ENCODE measurements at places on chromosomes 7 and 10.
A peak's percentile ranks its signal among the peaks of the same experiment; 100 is the strongest.

DNA sequence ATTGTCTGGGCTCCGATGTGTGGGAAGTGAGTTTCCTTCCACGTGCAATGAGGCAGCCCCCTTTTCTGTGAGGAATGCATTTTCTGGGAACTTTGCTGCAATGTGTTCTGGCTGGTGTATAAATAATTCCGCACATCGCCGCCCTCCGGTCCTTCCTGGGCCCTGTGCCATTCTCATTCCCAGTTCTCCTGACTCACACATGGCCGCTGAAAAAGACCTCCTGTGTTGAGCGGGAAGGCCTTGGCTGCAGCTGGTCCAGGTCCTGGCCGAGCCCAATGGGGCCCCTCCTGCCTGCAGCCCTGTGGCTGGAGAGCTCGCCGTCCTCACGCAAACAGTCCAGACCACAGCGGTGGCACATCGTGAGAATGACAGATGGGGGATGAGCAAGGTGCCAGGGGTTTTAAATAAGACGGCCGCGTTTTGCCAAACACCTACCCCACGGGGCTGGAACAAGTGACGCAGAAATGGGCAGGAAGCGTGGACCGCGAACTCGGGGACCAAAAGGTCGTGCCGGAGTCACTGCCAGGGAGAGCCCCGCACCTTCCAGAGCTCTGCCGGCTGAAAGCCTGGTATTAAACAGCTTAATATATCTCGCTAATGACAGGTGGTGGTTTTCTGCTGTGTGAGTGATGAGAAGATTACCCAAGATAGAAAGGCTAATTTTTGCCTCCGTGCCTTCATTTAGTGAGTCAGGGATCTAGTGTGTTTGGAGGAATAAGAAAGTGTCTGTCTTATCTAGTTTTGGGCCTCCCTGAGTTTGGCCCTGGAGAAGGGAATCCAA, 37.0 kb downstream of the FAM20C start:
- DNase-seq, result peak; percentile 87

DNA sequence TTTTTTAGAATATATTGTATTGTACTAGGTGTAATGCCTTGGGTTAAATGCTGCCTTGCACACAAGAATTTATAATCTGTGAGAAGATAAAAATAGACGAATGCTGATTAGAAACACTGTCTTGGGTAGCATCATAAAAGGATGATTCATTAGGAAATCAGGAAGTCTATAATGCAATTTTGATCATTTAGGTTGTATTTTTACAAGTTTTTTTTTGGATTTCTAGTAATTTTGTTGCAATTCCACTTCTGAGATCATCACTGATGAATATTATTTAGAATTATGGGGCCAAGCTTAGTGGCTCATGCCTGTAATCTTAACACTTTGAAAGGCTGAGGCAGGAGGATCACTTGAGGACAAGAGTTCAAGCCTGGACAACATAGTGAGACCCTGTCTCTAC, 29.6 kb downstream of the WBP1L start:
- no peak for DNase-seq

- no peak for DNase-seq
These were observed 24.0 kb downstream of the ZPBP start for GRCh38 chr7:50068850-50069551.

DNA sequence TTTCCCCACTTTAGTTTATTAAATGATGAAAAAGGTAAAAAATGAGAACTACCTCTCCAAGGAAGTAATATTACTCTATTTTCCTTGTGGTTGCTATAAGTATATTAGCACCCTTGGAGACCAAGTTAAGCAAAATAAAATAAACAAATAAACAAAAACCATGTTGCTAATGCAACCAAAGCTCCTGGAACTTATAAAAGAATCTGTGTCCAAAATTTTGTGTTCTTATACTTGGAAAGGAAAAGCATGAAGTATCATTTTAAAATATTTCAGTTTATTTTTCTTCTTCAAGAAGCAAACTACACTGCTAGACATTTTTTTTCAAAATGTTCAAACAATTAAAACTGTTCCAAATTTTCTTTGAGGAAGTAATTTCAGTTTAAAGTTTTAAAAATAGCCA, 441.9 kb upstream of the LRRTM3 start:
- no peak for DNase-seq

- DNase-seq, result no peak
These were observed 135.2 kb upstream of the MGMT start for GRCh38 chr10:129331839-129332220.

DNA sequence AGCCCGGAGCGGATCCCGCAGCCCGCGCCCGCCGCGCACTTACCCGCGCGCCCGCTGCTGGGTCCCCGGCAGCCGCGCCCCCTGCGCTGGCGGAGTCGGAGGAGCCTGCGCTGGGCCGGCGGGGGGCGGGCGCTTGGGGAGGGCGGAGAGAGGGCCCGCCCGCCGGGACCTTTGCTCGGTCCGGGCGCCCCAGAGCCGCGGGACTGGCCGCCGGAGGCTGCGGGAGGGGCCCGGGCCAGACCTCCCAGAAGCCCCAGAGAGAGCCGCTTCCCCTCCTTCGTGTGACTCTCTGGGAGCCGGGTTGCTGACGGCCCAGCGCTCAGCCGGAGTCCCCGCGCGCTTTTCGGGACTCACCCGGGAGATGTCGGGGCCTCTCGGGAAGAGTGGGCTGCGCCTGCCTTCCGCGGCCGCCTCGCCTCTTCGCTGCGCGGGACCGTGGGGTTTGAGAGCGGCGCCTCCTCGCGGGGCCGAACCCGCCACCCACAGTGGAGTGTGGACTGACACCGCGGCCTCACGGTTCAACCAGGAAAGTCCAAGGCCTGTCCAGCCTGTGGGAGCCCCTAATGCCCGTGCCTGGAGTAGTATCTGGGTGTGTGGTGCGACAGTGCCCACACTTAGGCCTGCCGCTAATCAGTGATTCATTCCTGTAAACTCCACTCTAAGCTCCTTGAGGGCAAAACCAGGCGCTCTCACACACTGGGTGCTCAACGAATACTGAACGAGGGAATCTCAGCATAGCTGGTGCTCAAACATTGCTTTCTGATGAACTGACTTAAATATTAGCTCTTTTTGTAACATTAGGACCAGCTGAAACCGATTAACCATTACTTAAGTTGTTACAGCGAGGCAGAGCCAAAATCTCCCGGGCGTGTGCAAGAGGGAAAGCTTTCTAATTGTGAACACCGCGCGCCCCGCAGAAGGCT, at the start of gene GSDME:
Gene GSDME, minus strand, starts transcription at position 112 of the 923 bp plus-strand sequence. CDS start 7,690 bp downstream, outside the sequence.
- peak; percentile 73 for DNase-seq

DNA sequence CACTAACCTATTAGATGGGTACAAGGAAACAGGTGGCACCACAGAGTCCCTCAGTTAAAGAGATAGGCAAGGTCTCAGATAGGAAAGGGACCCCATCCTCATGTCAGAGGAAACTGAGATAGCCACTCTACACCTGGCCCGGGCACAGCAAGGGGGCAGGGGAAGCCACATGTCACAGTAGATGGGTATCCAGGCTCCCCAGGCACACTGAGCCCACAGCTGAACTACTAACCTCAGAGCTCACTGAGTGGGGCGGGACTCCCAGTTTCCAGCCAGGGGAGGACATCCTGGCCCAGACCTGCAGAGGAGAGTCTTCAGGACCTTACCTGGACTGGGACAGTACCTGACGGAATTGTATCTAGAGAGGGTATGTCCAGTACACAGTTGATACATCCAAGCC, 3.7 kb upstream of the CDHR1 start:
- DNase-seq, result no peak

GRCh38 chr10:97494151-97494550, 4.1 kb downstream of the MMS19 start:
- no peak for DNase-seq

DNA sequence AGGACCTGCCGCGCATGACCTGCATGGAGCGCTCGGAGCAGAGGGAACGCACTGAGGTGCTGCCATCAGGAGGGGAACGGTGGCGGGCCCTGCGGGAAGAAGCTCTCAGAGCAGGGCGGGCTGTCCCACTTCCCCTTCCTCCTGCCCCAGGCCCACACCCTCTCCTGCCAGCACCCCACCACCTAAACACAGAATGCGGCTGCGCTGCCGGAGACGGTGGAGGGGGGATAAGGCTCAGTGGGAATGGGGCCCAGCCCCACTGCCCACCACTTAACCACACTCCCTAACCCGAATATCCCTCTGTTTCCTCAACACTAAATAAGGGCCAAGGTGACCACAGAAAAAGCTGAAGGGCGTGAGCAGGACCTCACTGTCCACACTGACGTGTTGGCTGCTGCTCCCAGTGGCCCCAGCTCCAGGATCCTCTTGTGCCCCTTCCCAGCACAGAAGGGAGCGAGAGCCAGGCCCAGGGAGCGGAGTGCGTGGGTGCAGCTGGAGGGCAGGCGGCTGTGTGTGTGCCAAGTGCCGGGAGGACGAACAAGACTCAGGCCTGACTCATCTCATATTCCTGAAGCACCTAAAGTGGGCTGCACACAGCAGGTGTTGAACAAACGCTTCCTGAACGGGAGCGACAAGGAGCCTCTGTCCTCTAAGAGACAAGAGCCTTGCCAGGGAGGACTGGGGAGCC, 116.8 kb downstream of the MAD1L1 start:
- DNase-seq, result peak; percentile 69

GRCh38 chr10:21724687-21725367, 190.8 kb downstream of the MLLT10 start:
- peak; percentile 91 for DNase-seq

DNA sequence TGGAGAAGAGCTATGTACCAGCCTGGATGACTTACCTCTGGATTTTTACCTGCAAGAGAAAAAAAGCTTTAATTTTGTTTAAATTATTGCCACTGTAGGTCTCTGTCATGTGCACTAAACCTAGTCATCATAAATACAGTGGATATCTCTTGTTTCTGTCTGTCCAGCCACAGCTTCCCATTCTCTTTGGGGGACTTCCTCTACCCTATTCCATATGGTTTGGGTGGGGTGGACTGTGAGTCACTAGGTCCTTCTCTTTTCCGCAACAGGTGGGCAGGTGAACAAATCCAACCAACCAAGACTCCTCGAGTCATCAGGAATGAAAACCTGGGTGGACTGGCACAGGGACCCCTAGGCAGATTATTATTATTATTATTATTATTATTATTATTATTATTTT, 87.3 kb upstream of the CYTH3 start:
- no peak for DNase-seq

DNA sequence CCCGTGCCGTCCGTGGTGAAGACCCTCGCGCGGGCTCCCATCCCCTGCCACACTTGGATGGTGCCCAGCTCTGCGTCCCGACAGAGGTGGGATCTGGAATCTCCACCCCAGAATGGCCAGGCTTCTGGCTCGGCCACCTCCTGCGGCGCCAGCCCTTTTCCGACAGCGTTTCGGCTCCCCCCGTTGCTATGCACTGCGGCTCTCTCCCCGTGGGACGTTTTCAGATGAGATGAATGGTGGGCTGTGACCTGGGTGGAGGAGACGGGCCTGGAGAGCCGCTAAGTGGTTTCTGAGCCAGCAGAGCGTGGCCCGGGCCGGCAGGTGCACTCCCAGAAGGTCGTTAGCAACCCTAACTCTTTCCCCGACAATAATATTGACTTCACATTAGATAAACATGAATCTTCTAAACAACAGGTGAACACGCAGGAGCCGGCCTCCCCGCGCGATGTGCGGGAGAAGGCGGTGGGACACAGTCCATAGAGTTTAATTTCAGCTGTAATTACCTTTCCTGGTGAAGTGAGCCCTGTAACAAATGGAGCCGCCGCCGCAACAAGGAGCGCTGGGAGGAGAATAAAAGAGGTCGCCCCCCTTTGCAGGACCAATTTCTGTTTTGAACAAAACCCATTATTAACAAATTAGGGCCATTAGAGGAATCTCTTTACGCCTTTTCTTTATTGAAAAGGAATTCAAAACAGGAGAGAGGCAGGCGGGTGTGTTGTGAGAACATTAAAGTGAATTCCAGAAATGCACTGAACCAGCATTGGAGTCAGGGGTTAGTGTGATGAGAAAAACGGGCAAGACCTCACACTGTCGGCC, 294.3 kb upstream of the PFKP start:
- no peak for DNase-seq

GRCh38 chr7:116339564-116339963, 129.2 kb downstream of the TES start:
- DNase-seq, result no peak

DNA sequence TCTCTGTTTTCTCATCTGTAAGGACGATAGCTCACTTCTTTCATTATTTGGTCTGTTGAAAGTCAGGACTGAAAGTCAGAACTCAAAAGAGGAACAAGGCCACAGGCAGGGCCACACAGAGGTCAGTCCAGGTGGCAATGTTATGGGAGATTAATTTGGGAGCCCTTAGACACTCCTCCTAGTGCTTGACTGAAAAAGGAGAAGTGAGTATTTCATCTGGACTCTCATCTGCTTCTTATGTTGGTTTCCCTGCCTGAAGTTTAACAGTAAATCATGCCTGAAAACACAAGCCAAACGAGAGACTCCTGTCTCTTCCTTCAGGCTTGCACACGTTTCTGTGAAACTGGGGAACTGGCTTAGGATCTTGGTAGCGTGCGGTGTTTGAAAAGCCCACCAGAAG, 248.5 kb downstream of the BUB3 start:
- DNase-seq, result no peak

DNA sequence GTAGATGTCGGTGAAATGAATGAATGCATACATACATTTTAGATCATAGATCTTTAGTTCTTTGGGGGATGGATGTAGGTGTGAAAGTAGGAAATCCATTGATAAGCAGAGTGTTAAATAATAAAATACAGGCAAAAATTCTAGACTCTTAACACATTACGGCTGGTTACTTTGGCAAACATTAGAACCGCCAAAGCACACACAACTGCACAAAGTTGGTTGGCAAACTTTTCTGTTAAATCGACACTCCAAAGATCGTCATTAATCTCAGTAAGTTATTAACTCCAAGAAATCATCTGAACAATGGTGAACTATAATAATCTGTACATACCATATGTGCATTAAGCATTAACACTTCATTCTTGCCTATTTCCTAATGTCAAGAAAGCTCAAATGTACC, 231.2 kb downstream of the PLXNA4 start:
- DNase-seq, result no peak

DNA sequence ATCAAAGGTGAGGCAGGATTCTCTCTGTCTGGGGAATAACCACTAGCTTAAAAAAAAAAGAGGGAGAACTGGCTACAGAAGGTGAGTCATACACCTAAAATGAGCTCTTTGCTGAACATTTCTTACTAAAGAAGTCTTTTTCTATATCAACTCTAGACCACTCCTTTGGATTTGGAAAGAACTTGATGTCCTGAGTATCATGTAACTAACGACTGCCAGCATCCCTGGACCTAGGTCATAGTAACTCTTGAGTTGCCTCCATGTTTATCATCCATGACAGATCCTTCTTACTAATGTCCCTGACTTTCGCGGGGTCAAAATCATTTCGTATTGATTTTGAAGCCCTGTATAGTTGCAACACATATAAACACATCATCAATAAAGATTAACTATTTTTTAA, 89.1 kb downstream of the CNOT4 start:
- DNase-seq, result no peak

GRCh38 chr7:84970670-84971069, 216.2 kb downstream of the SEMA3D start:
- DNase-seq, result no peak

DNA sequence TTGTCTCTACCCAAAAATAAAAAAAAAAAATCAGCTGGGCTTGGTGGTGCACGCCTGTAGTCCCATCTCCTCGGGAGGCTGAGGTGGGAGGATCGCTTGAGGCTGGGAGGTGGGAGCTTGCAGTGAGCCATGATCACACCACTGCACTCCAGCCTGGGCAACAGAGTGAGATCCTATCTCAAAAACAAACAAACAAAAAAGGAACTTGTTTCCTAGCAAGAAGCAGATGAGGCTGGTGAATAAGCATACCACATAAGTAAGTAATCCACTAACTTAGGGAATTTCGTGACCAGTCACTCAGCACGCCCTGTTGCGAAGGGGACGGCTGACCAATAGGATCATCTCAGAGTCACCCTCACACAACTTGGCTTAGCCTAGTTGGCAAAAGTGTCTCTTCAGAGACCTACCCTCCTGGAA, 64.6 kb downstream of the CUX1 start:
- DNase-seq, result no peak
